ENCODE measurements at places on chromosomes 1 and 21.

DNA sequence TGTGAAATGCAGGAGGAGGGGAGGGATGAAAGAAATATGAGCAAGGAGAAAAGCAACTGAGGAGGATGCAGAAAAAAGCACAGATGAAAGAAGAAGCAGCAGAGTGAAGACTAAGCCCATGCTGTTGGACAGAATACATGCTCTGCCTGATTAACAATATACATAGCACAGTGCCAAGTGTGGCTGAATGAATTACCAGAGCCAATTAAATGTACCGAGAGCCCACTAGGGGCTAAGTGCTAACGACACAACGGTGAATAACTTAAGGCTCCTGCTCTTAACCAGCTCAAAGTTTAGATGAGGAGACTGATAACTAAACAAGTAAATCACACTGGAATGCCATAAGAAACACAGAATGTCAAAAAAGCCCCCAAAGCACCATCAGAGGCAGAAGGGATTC lies 15.6 kb downstream of the CADM3 start:
- no peak for DNase-seq

DNA sequence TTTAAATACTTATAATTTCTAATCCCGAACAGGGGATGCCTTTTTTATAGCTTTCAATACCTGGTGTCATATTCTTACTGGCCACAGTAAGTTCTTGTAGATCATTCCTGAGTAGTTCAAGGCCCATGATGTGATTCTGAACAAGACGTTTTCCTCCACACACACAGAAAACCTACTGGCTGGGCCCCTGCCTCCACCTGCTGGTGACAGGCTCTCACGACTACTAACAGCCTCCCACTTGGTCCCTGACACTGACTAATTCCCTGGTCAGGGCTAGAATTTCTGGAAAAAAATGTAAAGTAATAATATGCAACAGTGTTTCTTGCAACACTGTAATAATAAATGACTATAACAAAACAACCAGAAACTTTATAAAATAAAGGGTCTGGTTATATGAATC lies 50.4 kb upstream of the RIPK4 start:
- peak; percentile 54 for DNase-seq

GRCh38 chr1:247681288-247681897 lies 1.9 kb upstream of the OR13G1 start:
- DNase-seq = peak; percentile 60

GRCh38 chr1:12745992-12746323 lies at the start of gene CFAP107:
Gene CFAP107, plus strand, starts transcription at chr1:12746200. Its CDS starts 231 bp downstream, at chr1:12746431.
- no peak for DNase-seq

GRCh38 chr1:57013522-57013921 lies 47.7 kb upstream of the C8B start:
- DNase-seq = no peak

GRCh38 chr1:156760092-156760795 lies 7.1 kb upstream of the PRCC start:
- peak; percentile 38 for DNase-seq

DNA sequence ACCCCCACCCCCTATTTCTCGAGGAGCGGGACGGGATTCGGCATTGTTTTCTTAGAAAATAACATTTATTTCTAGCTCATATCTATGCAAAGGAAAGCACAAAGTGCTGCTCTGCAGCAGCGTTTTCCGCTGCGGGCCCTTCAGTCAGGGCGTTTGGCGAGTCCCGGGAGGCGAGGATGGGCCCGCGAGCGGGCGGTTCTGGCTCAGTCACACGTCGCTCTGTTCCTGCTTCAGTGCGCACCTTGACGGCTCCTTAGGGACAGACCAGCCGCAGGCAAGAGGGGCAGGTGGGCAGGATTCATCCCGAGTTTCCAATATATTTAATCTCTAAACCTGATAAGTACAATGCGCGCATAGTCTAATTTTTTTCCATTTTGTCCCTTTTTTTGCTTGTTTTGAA lies 5.7 kb downstream of the DMRTA2 start:
- DNase-seq = peak; percentile 53

DNA sequence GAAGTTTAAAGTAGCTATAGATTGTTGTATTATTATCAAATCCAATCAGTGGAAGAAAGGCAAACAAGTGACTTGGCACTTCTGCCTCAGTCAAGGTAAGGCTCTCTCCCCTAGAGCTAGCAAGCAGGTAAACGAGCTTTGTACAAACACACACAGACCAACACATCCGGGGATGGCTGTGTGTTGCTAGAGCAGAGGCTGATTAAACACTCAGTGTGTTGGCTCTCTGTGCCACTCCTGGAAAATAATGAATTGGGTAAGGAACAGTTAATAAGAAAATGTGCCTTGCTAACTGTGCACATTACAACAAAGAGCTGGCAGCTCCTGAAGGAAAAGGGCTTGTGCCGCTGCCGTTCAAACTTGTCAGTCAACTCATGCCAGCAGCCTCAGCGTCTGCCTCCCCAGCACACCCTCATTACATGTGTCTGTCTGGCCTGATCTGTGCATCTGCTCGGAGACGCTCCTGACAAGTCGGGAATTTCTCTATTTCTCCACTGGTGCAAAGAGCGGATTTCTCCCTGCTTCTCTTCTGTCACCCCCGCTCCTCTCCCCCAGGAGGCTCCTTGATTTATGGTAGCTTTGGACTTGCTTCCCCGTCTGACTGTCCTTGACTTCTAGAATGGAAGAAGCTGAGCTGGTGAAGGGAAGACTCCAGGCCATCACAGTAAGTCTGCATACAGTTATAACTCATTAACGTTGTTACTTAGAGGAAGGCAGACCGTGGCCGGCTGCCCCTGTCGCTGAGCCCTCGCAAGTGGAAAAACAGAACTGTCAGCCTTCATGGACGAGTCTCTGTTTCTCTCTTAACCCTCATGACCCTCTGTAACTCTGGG lies at the start of gene PALMD:
Gene PALMD (plus strand): TSS at position 415 of the 833 bp plus-strand sequence. CDS start 205 bp downstream, at position 620.
- peak; percentile 82 for DNase-seq

DNA sequence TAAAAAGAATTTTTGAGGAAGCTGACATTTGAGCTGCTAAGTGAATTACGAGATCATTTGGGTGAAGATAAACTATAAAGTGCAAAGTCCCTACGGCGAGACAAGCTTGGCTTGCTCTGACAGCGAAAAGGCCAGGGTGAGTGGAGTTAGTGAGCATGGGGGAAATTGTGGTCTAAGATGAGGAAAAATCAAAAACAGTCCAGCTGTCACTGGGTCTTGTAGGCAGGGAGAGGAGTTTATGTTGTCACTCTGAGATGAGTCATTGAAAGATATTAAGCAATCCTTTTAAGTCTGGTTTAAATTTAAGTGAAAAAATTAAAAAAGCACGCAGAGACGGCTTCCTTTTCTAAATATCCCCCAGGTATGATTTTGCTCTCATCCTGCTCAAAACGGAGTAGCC lies 601.9 kb downstream of the MRPL39 start:
- DNase-seq = no peak

DNA sequence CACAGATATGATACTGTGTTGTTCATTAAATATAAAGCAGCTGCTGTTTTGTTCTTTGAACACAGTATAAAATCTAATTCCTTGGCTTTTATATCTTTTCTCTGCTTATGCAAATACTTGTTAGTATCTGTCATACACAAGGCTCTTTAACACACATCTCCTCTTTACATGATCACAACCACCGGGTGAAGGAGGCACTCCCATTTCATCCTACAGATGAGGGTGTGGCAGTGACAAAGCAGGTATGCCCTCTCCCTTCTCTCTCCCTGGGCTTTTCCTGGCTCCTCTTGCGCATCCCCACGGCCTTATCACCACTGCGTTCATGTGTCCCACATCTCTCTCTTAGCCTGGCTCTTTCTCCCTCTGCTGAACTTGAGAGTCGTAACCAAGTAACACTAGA lies 38.2 kb downstream of the JUN start:
- no peak for DNase-seq

DNA sequence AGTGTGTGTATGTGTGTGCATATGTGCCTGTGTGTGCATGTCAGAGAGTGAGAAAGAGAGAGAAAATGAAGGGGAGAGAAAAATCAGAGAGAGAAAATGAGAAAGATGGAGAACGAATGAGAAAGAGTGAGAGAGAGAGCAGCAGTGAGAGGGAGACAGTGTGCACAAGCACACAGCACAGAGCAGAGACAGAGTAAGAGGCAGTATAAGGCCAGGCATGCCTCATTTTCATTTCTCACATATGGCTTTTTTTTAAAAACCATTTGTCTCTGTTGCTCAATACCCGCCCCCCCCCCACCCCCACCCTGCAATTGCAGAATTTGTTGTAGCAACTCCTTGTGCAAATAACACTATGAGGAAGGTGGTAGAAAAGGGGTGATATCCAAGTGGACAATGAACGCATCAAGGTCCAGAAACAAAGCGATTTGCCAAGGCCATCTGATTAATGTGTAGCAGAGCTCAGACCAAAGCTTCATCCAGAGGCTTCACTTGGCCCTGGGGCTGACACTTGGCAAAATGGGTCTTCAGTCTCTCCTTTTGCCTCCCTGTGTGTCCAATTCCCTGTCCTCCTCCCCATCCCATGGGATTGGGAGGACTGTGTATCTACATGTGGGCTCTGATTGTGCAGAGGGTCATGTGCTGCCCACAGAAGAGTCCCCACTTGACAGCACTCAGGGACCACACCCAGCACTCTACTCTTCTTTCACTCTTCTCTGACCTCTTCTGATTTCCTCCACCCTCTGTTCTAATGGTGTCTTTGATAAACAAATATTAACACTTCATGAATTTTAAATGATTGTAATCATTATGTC lies 38.9 kb upstream of the HSD3B1 start:
- no peak for DNase-seq

GRCh38 chr1:155485945-155486344 lies 76.7 kb downstream of the ASH1L start:
- no peak for DNase-seq

GRCh38 chr1:45395051-45395450 lies 54.8 kb upstream of the MUTYH start:
- DNase-seq = no peak

DNA sequence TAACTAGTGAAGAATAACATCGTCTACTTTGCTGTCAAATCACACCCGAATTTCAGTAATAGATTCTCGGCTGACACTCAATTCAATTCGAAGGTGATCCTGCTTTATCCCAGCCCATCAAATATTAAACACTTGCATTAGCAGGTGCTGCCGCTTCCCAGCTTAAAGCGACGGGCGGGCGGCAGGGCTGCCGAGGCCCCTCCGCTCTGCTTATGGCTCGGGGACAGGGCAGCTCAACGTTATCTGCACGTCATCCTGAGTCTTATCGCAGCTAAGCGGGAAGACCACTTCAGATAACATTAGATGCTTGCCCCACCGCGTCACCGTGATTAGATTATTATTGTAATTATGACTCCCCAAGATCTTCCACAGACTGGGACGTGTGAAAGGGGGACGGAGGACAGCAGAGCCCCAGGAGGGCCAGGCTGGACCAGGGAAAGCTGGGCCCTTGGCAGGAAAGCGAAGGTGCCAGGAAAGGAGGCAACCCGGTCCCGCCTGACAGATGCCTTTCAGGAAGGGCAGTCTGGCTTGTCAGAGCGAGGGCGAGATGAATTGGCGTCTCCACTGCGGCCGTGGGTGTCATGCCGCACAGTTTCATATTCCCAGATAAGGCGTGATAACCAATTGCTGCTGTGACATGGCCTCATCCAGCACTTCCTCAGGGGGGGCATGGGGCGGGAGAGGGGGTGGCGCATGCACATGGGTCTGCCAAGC lies 37.0 kb downstream of the DMAP1 start:
- DNase-seq = peak; percentile 55

- no peak for DNase-seq
These were observed 202.3 kb downstream of the DYRK1A start for GRCh38 chr21:37568916-37569315.

DNA sequence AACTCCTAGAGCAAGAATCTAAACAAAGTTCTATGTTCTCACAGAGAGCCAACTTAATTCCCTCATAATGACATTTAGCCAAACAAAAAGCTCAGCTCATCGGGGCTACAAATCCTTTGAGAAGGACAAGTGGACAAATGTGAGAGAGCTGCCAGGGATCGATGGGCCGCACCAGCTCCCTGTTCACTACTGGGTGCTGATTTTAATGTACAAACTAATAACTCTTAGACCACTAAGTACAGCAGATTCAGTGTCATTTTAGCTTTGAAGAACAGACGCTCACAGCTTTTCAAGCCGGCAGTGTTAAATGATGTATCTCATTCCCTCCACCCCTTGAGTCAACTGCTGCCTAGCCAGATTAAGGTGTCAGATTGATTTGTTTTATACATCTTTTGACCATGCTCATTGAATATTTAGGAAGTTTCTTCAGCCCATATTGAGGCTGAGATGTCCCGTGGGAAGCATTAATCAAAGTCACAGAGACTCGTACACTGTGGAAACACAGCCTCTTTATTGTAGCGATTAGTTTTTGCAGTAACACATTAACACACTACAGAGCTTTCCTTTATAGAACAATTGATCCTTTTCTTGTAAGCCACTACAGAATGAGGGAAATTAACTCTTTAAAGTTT lies 21.1 kb downstream of the PROX1 start:
- DNase-seq = peak; percentile 60

- DNase-seq = peak; percentile 25
These were observed 68.3 kb upstream of the SPAG17 start for GRCh38 chr1:118253053-118253915.

GRCh38 chr21:17295997-17296396 lies 216.8 kb upstream of the CXADR start:
- DNase-seq = no peak

DNA sequence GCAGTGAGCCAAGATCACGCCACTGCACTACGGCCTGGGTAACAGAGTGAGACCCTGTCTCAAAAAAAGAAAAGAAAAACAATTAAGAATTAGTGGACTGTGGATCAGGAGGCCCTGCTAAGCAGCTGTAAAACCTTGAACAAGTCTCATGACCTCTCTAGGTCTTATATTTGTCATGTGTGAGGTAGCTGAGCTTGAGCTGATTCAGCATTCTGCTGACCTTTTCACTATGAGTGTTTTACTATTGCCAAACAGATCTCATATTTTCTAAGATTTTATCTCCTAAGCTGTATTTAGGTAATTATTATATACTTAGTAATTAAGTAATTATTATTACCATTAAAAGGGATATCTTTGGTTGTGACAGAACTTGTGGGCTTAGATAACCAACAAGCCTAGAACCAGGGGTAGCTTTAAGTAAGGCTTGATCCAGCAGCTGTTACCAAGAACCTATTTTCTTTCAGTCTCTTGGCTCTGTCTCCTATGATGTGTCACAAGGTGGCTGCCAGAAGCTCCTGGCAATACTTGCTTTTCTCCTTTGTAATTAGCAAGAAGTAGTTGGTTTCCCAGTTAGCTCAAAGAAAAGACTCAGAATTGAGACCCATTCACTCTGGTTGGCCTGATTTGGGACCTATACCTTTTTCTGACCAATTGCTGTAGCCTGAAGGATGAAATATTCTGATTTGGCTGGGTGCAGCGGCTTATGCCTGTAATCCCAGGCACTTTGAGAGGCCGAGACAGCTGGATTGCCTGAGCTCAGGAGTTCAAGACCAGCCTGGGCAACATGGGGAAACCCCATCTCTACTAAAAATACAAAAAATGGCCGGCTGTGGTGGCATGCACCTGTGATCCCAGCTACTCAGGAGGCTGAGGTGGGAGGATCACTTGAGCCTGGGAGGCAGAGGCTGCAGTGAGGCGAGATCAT lies 8.5 kb upstream of the ZC3H12A start:
- DNase-seq = no peak

DNA sequence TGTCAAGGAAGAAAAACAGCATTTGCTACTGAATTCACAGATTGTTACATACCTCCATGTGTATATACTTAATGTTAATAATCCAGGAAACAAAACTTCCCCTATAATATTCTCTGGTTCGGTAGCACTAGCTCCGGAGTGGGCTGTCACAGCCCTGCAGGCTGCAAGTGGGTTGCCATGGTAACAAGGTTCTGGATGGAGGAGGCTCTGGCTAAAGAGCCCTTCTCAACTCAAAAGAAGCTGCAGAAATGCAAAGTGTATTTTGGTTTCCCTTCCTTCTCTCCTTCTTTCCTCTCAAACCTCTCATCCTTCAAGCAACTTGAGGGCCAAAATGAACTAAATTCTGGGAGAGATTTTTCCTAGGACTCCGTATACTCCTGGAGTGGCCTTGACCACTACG lies 45.2 kb downstream of the ASTN1 start:
- no peak for DNase-seq

Measured in retina (tissue), 1 donor.